ENCODE measurements at places on chromosomes 1 and 21.

DNA sequence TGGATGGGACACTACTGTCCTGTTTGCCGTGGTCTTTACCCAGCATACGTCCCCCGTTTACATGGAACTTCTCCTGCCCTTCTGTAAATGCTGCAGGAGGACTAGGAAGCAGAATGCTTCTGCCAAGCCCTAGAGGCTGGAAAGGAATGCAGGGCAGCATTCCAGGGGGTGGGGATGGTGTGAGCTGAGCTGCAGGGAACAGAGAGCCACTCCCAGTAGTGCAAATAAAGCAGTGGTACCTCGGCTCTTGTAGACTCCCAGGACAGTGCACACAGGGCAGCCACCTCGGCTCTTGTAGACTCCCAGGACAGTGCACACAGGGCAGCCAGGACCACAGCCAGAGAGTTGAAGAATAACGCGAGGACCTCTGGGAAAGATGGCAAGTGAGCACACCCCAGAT, 35.4 kb downstream of the PTPRU start:
- peak; percentile 95 for DNase-seq

GRCh38 chr1:164841702-164842465, 282.9 kb downstream of the PBX1 start:
- no peak for DNase-seq

- no peak for DNase-seq
Observed at GRCh38 chr21:36021251-36021837, 39.0 kb downstream of the SETD4 start.

DNA sequence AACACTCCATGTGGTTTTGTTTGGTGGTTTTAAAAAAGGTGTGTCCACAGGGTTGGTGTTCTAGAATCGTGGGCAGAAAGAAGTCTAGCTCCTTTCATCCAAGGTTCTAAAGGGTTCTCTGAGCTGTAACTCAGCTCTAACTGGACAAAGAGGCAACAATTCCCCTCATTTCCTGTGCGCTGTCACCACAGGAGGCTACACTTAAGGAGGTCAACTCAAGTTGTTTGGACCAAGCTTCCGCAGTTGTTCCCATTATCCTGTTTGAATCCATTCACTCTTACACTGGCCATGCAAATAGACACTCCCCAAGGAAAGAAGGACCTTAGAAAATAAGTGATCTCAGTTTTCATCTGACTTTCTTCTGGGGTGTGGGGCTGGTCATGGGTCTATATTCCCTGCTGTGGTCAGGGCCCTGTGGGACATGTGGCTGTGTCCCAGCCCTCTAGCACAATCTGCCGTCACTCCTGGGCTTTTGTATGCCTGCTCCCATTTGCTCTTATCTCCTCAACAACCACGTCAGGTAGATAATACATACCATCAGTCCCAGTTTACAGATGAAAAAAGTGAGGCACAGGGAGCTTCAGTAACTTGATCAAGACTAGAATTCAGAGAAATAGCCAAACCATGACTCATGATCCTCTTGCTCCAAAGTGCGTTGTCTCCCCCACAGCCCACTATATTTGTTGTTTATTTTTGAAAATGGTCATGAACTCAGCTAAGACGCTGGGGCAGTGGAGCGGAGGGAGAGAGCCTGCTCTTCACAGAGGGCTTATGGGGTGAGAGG, 103.6 kb downstream of the RHOU start:
- DNase-seq, result no peak

DNA sequence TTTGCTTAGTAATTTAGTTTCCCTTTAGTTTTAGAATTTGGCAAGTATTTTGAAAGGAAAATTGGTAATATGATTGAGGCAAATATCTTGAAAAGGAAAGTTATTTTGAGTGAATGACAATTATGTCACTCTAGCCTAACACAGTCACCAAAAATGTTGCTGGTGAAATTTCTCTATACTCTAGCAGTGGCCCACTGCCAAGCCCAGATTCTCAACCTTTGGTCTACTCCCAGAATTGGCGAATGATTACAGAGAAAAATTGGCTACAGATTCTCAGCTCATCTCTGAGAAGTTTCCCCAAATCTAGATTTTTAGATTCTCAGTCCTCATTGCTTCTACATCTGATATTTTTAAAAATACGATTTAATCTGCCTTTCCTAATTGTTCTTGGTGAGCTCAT, 84.9 kb downstream of the PIGK start:
- DNase-seq, result no peak

DNA sequence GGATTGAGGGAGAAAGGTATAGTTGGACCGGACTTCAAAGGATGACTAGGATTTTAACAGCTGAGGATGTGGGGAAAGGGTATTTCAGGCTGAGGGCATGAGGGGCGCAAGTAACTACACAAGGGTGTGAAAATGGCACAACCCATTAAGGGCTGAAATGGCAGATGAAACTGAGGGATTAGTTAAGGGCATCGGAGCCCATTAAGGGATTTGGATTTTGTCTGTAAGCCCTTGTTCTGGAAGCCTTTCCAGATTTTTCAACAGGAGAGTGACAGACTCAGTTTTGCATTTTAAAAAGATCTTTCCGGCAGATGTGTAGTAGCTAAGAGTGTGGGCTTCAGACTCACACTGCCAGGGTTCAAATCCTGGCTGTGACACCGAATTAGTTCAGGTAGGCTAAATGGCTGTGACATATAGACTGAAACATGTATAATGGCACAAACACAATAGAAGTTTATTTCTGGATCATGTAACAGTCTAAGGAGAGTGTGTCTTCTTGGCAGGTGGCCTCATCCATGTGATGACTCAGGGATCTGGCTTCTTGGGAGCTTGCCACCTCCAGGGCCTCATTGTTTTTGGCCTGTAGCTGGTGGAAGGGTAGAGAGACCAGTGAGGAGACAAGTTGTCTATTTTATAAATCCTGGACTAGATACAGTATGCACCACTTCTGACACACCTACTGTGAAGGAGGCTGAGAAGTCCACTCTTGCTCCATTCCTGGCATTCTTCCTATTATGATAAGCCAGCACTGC, 49.6 kb downstream of the UBE2T start:
- no peak for DNase-seq

DNA sequence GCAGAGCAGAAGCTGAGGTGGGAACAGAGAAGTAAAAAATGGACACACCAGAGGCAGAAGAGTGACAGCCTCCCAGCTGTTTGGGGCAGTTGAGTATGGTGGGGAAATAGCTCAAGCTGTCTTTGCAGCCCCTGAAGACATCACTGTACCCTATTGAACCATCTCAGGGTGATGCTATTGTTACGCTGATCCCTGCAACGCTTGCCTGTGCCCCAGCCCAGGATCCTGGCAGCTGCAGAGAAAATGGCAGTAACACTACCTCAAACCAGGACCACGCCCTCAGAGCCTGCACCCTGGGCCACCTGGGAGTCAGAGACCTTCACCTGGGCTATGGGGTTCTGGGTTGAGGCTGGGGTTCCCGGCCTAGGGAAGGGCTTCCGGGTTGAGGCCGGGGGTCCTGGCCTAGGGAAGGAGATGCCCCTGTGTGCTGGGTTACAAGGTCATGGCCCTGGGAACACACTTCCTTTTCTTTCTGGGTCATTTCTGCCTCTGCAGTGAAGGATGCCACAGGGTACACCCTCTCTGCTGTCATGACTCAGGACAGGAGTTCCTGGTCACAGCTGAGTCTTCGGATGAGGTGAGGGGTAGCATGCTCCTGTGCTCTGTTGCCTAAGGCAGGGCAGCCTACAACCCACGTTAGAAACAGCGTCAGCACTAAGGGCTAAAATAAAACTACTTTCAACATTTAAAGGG, 11.6 kb downstream of the BSND start:
- no peak for DNase-seq

GRCh38 chr1:163824490-163824889, 502.7 kb downstream of the NUF2 start:
- DNase-seq, result no peak

DNA sequence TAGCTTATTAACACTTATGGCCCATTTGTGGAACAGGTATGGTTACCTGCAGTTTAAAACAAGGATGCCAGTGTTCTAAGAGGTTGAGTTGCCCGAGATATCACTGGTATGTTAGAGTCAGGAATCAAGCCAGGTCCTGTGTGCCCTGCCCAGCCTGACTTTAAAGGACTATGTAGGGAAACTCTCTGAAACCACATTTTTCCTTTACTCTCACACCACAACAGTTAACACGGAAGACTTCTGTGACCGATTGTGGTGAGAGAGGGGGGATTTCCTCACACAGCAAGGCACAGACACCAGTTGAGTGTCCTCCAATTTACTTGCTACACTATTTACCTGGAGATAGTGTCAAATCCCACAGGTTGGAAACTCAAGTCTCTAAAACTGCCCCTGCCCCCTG, 47.8 kb downstream of the UCK2 start:
- no peak for DNase-seq

- no peak for DNase-seq
Observed at GRCh38 chr21:43626390-43626789, 32.9 kb downstream of the HSF2BP start.

DNA sequence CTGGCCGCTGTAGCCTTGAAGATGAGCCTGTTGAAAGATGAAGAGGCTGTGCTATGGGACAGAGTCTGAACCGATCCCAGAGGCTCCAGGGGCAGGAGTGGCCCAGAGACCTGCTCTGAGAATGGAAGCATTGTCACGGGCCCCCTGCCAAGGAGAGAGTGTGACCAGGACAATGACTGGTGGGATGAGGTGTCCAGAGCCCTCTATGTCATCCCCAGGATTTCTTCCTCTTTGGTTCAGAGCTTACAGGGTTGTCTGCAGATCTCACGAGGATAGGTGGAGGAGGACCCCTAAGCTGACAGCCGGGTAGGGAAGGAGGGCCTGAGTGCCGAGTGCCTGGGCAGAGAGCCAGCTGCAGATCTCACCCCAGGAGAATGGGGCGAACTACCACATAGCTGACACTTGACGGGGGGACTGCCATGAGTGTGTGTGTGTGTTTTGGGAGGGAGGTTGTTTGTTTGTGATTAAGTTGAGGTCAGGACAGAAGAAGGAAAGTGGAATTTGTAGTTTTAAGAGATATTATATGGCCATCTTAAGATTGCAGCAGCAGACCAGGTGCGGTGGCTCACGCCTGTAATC, 25.4 kb downstream of the PIK3CD start:
- DNase-seq, result no peak

- no peak for DNase-seq
Observed at GRCh38 chr1:41331546-41331917, 29.7 kb upstream of the FOXO6 start.

GRCh38 chr1:116725798-116726197, 28.4 kb upstream of the CD2 start:
- no peak for DNase-seq

GRCh38 chr1:39623053-39623452, 16.4 kb downstream of the HEYL start:
- DNase-seq, result no peak

GRCh38 chr21:46168659-46169386, 13.4 kb upstream of the FTCD start:
- DNase-seq, result no peak

GRCh38 chr1:39908534-39908933, 6.8 kb upstream of the MYCL start:
- no peak for DNase-seq

DNA sequence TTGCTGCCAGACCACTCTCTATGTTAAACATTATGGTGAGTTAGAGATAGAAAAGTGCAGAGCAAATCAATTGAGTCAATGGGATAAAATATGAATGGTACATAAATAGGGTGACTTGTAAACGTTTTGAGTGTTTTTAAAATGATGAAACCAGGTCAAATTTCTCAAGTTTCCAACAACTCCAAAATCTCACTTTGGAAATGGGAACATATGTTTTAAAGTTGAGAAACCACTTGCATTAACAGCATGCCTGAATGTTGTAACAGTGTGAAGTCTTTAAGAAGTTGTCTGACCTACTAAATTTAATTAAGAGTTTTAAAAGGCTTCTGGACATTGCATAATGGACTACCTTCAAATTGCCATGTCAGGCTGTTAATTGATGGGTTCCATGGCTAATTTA, 33.6 kb upstream of the RAVER2 start:
- DNase-seq, result no peak

All from islet precursor cell (in vitro differentiated cells).